GM19239 (cell line): ENCODE measurements at places on chromosomes 16 and 17.

DNA sequence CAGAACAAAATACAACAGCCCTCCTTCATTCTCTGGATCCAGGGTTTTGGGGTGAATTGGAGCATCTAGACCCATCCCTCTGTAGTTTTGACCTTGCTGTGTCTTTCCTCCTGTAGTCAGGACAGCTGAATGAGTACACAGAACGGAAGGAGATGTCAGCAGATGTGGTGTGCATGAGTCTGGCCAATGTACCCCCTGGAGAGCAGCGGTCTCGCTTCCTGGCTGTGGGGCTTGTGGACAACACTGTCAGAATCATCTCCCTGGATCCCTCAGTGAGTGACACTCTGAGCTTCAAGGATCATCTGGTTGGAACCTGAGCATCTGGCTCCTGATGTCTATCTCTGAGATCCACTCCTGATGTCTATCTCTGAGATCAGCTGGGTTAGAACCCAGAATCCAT lies 32.4 kb downstream of the SF3B3 start:
- no peak for DNase-seq

GRCh38 chr17:3551189-3551588 lies 6.4 kb downstream of the TRPV3 start:
- DNase-seq = no peak

DNA sequence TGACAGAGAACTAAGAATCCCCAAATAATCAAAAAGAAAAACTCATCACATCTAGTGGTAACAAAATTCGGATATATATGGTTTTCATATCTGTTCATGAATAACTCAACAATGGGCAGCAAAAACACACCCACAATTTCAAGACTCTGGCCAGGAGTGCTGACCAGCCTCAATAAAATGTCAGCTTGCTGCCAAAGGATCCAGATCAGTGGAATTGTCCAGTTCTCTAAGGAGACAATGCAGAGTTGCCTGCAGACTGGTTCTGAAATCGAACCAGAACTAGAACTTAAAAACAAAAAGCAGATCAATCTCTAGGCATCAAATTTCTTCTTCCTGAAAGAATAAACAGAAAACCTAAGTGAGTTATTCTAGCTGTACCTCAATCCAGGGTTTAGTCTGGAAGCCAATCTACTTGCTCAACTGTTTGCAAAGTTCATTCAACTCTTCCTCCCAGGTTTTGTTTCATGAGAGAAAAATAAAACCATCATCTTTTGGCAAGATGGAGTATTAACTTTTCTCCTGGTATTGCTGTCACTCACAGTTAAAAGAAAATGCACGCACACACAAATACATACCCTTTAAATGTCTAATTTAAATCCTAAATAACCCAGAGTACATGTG lies 61.0 kb downstream of the CFDP1 start:
- DNase-seq = no peak

DNA sequence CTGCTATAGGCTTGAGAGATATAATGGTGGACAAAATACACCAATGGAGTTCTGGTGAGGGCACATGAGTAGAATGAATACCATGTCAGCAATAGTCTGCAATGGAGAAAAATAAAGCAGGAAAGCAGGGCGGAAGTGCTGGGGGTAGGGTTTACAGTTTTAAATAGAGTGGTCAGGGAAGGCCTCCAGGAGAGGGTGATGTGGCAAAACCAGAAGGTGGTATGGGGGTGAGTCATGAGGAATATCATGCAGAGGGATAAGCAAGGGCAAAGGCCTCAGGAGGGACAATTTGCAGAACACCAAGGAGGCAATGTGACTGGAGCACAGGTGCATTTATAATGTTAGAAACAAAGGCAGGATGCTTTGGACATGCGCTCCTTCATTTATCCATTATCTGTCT lies 102.0 kb downstream of the ITFG1 start:
- no peak for DNase-seq

- no peak for DNase-seq
Measured at GRCh38 chr17:56880571-56880970, 33.3 kb downstream of the TRIM25 start.

GRCh38 chr16:75252049-75252864 lies 833 bp upstream of the BCAR1 start:
- DNase-seq = no peak

GRCh38 chr17:46832945-46833839 lies 14.7 kb upstream of the WNT3 start:
- DNase-seq = no peak

GRCh38 chr16:70687102-70687511 lies 1.3 kb upstream of the MTSS2 start:
- DNase-seq = no peak

DNA sequence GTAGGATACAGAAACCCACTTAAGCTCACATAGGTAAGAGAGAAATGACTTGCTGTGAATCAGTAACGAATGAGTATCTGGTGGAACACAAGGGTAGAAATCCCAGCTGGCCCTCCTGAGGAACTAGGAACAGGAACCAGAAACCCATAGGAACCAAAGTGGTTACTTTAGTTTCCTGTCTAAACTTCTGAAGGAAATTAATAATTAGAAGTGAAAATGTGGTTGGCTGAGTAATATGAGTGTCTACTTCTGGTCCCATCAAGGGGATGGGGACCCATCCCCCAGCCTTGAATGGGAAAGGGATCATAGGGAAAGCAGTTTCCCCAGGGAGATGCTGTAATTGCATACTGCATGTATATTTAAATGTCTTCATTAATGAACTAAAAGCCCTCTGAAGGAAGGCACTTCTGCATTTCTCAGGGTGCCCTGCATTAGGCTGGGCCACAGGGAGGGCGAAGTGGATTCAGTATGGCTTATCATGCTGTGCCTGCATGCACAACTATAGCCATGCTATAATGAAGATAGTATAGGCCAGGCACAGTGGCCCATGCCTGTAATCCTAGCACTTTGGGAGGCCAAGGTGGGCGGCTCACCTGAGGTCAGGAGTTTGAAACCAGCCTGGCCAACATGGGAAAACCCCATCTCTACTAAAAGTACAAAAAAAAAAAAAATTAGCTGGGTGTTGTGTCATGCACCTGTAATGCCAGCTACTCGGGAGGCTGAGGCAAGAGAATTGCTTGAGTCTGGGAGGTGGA lies 45.6 kb downstream of the CYB5B start:
- no peak for DNase-seq

GRCh38 chr16:86758932-86759331 lies 180.6 kb downstream of the FOXL1 start:
- DNase-seq = no peak

DNA sequence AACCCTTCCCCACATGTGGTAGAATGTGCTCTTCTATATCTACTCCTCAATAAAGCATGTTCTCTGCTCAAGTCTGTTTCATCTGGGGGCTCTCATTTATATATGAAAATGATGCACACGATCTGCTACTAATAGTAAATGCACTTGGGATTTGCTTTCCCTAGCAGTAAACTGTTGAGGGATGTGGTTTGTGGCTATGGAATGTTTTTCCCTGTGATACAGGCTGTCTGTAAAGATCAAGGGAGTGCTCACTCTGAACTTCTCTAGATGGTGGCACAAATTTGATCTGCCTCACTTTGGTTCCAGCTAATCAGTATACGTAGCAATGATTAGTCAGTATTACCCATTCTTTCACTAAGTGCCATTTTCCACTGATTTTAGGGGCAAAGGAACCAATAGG lies 18.8 kb downstream of the TAC4 start:
- DNase-seq = no peak

- no peak for DNase-seq
Measured at GRCh38 chr16:8951447-8952280, 12.0 kb downstream of the USP7 start.

DNA sequence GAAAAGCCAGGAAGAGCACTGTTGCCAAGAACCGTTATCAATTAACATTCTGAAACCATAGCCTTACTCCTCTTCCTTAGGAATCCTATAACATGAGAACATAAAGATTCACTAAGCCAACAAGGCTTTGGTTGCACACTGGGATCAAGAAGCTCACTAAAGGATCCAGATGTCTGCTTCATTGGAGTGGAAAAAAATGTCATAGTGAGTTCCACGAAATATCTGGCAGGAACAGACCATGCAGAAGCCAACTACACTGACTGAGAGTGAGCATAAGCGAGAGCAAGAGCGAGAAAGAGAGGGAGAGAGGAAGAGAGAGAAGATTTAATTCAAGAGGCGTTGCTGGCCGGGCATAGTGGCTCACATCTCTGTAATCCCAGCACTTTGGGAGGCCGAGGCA lies 13.4 kb upstream of the MEIOC start:
- no peak for DNase-seq

DNA sequence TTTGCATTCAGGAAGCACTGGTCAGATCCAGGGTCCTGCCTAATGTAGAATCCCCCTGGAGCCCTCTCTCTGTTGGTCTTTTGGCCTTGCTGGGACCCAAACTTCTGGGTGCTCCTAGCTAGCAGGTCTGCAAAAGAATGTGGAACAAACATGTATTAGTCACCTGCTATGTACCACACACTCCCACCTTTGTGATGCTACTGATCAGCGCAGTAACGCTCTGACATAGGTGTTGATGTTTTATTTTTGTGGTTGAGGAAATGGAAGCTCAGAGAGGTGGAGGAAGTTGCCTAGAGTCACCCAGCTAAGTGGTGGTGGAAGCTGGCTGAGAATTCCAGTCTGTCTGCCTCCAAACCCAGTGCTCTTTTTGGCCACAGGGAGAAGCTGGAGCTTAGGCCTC lies 35.8 kb upstream of the LGALS9 start:
- DNase-seq = no peak

GRCh38 chr16:88012360-88012759 lies 61.1 kb downstream of the BANP start:
- no peak for DNase-seq

GRCh38 chr17:63701868-63702720 lies 2.2 kb upstream of the LIMD2 start:
- peak; percentile 56 for DNase-seq

- no peak for DNase-seq
Measured at GRCh38 chr17:55237268-55237667, 27.5 kb upstream of the HLF start.

DNA sequence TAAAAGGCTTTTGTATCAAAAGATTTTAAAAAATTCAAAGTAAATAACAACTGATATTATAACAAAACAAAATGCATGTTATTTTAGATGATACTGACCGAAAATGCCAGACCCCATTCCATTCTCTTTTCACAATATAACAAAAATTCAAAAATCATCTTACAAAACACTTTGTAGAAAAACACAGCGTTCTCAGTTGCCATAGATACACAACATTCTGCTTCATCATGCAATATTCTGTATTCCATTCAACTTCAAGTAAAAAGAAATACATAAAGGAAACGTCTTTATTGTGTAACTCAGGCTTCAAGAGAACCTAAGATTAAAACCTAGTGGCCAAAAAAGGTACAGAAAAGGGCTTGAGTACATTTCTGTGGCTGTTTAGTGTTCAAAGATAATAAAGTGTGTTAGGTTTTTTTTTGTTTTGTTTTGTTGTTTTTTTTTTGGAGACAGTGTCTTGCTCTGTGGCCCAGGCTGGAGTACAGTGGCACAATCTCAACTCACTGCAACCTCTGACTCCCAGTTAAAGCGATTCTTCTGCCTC lies 250.5 kb downstream of the CEP112 start:
- DNase-seq = no peak

- DNase-seq = no peak
Measured at GRCh38 chr16:11042191-11042590, 97.8 kb downstream of the CLEC16A start.

- DNase-seq = no peak
Measured at GRCh38 chr17:16425202-16425601, 9.8 kb downstream of the TRPV2 start.

- no peak for DNase-seq
Measured at GRCh38 chr17:59746849-59747445, 39.5 kb downstream of the VMP1 start.

DNA sequence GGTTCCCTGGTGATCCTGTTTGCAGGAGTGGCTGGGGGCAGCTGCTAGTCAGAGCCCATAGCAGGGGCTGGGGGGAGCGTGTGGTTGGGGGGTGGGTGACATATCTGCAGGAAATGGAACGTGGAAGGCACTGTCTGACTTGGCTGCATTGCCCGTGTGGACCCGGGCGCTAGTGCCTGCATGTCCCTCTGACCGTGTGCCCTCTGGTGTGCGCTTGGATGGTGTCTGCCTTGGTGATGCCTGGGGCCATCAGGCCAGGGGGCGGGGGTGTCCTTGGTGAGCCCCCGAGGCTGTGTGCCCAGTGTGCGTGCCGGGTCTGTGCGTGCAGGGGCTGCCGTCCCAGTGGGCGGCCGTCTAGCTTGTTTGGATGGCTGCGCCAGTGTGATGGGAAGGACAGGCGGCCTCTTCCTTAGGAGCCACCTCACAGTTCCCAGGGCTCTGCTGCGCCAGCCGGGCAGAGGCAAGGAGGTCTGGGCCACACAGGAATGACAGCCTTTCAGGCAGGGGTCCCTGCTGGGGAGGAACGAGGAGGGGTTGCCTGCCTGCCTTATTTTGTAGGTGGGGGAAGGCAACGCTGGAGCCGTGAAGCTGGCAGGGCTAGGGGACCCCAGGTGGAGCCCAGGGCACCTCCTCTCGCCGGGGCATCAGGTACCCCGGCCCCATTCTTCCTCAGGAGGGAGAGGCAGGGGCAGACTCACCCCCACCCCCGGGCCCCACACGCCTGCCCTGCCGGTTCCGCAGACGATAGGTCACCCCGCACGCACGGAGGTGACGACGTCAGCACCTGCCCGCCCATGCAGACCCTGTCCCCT lies 693 bp downstream of the NDRG4 start:
- no peak for DNase-seq

DNA sequence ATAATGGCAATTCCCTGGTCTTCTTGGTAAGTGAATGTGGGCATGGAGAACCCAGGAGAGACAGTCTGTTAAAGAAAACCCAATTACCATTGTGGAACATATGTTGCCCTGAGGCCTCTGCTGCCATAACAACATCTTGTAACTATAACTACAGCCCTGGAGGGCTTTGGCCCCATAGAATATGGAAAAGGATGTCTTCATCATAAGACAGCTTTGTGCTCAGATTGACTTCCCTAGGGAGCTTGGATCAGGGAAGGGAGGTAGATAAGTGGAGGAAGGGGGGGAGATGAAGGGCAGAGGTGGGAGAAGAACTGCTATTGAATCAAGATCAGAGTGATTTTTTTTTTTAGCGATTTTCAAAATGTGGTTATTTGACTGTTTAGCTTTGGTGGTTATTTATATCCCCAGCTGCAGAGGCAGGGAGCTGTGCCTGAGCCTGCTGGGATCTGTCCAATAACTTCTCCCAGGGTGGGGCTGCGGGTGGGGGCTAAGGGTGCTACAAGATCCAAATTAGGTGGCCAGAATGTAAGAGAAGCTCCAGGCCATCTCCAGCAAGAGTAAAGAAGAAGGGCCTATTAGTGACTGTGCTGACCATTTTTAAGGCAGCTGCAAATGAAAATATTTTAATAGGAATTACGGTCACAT lies 5.3 kb upstream of the KAT7 start:
- DNase-seq = no peak

- no peak for DNase-seq
Measured at GRCh38 chr17:68782789-68783188, 172.4 kb downstream of the ABCA8 start.
